Urinary bladder (tissue), 4 donors: ENCODE measurements at places on chromosomes 7 and 10. TPM values are rescaled to one million over a fixed set of nuclear protein-coding genes. Genes with fewer than 3 reads are reported as not detected.

DNA sequence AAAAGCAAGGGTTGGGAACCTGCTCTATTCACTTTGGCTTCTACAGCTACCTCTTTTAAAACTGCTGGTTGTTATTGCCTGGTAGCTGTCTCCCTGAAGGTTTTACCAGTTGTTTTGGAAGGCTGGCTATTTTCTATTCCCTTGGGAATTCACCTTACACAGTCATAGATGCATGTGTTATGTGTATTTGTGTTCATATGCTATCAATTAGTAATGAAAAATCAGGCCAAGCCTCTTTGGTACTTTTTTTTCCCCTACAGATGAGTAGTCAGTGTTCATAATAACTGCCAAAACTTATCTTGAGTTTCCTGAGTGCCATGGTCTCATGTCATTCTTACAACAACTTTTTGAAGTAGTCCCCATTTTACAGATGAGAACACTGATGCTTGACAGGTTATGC is 738.0 kb upstream of the GALNT17 start:
- no peak for DNase-seq

The STRIP2 gene
- 4.1 TPM for total RNA-seq

- DNase-seq = no peak
Observed at GRCh38 chr7:42606193-42606905, 305.5 kb downstream of the C7orf25 start.

DNA sequence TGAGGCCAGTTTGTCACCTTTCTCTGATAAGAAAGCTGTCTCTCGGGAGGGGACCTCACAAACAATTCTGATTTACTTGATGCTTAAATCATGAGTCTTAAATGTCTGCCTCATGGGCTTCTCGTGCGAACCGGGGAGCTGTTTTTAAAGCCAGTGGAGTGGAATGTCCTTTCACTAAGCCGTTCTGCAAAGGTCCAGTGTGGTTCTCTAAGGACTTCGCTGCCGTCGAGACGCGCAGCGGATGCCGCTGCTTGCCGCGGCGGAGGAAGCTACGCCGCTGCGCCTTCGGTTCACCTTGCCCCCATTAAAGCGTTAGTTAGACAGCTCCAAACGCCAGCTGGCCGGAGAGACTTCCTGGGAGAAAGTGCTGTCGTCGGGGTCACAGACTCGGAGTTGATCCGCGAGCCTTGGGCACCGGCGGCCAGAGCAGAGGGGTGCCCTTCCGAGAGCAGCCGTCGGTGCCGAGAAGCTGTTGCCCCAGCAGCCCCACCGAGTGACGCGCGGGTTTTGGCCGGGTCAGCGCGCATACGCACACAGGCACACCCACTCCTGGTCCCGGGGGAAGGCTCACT is 1.3 kb upstream of the HMX3 start:
- DNase-seq = no peak

- no peak for DNase-seq
Observed at GRCh38 chr7:87505557-87506245, 30.2 kb upstream of the ABCB4 start.

The OR2A12 gene
- not detected for total RNA-seq

The ADARB2 gene
- 0.26 TPM for total RNA-seq

GRCh38 chr7:137768366-137768765 is 78.4 kb downstream of the DGKI start:
- no peak for DNase-seq

DNA sequence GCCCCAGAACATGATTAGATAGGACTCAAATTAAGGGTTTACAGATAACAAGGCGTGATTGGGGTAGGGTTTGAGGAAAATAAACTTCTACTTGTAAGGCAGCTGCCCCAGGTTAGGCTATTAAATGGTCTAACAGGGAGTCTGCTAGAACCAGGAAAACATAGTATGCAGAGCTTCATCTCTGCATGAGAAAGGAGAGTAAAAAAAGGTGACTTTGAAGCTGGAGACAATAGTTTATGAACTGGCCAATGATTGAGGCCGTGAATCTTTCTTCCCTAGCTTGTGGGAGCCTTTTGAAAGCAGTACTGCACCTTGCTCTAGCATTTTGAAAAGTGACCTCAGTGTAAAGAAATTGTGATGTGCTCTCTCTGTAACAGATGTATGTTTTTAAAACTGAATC is 48.5 kb upstream of the STARD3NL start:
- no peak for DNase-seq

DNA sequence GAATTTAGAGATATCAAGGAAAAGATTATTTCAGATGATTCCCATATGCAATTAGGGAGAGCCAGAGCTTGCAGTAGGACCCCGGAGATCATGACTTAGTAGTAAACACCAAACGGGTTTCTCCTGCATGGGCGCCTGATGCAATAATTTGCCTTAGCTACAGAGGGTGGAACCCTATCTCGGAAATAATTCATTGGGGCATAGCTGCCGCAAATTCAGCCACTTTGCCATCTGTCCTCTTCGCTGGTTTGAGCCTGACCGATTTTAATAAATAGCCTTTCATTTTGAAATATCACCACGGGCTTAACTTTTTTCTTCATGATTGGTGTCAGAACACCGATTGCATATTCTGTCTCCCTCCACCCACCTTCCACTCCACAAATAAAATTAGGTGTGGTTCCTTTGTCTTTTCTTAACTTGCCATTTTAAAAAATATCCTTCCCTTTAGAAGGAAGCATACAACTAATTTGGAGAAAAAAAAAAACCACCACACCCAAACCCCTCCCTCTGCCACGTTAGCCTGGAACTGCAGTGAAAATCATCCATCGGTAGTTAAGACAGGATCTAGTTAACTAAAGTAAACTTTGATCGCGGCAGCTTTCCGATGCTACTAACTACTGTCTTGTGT is 1.4 kb downstream of the GARS1 start:
- DNase-seq = no peak

The ANXA8 gene
- total RNA-seq = 7.7 TPM

The ELMO1 gene
- 86.7 TPM for total RNA-seq

DNA sequence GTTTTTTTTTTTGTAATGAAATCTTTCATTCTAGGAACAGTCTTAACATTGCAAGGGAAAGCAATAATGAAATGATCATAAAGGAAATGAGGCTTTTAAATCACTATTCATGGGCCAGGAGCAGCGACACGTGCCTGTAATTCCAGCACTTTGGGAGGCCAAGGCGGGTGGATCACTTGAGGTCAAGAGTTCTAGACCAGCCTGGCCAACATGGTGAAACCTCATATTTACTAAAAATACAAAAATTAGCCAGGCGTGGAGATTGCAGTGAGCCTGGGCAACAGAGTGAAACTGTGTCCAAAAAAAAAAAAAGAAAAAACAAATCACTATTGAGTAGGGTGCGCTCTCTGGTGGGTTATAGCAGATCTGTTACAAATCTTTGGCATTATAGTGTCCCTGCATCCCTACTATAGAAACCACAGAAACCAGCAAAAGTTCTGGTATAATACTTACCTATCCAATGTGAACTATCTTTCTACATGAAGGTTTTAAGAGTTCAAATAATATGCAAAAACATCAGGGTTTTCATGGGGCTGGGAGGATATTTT is 72.1 kb downstream of the GLI3 start:
- DNase-seq = no peak

- DNase-seq = no peak
Observed at GRCh38 chr10:98861962-98862361, 373.7 kb downstream of the HPSE2 start.

- DNase-seq = no peak
Observed at GRCh38 chr7:92768501-92769393, 67.6 kb downstream of the CDK6 start.

The EBLN1 gene
- not detected for total RNA-seq

DNA sequence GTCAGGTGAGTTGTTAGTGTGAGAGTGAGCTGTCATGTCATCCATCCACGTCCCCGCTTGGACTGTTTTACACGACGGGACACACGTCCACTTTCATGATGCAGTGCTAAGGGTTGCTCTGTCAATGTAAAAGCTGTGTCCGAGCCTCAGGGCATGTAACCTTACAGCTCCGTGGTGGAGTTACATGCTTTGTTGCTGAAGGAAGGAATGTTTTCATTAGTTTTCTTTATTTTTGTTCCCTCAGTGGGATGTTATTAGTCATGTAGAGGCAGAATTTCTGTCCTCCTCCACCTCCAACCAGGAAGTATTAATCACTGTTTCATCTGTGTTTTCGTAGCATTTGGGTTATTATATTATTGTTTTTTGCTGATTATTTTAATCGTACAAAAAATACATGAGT is 88.6 kb downstream of the NRG3 start:
- DNase-seq = no peak

- no peak for DNase-seq
Observed at GRCh38 chr10:52316001-52316400, 1.9 kb downstream of the DKK1 start.
